ENCODE measurements at places on chromosomes 2 and 18.
A peak's percentile ranks its signal among the peaks of the same experiment; 100 is the strongest.

- DNase-seq: no peak
Measured at GRCh38 chr2:152336854-152337510, 2.0 kb downstream of the FMNL2 start.

- DNase-seq: no peak
Measured at GRCh38 chr2:219284501-219285372, 5.6 kb downstream of the DNAJB2 start.

GRCh38 chr2:37776487-37776886 is 105.0 kb upstream of the CDC42EP3 start:
- peak; percentile 68 for DNase-seq

DNA sequence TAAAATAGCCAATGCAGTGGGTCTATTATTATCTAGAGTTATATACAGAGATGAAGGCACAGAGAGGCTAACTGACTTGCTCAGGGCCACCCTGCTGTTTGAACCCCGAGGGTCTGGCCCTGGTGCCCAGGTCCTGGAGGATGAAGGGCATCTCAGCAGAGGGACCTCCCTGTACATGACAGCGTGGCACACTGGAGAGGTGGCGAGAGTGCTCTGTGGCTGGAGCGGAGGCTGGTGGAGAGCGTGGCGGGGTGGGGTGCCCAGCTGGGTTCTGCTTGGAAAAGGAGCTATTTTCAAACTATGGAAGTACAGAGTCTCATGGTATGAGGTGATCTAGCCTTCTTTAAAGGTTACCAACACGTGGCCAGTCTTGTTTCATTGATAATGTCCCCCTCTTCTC is 35.8 kb downstream of the GREB1 start:
- no peak for DNase-seq

DNA sequence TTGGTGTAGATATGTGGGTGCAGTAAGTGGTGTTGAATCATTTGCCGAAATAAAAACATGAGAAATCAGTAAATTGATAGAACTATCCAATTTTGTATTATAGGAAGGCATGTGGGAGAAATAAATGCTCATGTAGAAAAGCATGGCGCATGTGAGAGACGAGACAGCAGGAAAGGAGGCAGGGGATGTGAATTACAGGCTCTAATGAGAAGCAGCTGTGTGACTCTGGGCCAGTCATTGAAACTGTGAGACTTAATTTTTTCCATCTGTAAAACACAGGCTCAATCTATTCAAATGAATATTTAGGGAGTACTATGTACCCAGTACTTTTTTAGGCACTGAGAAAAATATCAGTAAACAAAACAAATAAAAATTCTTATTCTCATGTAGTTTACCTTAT is 42.6 kb upstream of the MAP3K20 start:
- peak; percentile 81 for DNase-seq

DNA sequence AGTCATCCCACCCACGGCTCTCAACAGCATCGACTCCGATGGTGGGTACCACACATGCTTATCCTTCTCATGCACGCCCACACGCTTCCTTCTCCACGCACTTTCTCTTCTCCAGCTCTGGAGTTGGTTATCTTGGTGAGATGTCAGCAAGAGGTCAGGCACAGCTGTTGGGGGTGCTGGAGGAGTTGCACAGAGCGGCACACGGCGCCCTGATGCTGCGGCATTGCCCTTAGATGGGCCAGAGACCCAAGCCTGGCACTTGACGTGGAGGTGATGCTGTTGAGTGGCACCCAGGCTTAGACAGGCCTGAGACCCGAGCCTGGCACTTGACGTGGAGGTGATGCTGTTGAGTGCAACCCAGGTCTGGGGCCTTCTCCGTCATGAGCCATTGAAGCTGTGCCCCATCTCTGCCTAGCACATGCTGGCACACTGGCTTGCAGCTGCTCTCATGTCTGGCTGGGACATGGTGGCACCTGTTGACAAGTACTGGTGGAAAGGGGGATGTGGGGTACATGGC is 83.2 kb downstream of the DGKD start:
- DNase-seq: no peak

DNA sequence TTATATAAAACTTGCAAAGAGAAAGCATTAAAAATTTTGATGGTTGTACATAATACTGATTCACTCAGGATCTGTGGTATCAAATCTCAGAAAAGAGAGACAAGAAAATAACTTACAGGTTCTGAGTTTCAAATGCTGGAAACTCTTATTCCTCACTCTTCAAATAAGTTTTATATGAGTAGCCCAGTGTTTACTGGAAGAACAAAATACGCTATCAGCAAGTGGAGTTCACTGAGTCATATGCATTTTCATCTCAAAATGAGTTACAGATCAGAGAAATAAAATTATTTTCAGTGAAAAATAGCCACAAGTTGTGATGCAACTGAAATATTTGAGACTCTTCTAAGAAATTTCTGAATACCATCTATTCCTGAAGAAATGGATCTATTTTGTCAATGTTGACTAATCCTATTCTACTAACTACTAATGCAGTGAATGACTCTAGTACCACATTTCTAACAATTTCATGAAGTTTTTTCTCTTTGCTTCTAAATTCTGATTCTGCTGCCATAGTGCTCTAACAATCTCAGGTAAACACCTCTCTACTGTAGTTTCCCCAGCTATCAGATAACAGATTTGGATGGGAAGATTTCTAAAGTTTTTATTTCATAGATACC is 391.7 kb downstream of the ZEB2 start:
- no peak for DNase-seq

Measured in fibroblast of skin of left quadriceps (primary cell).